ENCODE measurements at places on chromosomes 7 and 10.

GRCh38 chr7:17168416-17168815, 130.0 kb upstream of the AHR start:
- DNase-seq: no peak

GRCh38 chr7:115099906-115100305, 178.0 kb downstream of the MDFIC start:
- DNase-seq: no peak

- no peak for DNase-seq
Measured at GRCh38 chr7:43485580-43485979, 97.3 kb upstream of the STK17A start.

DNA sequence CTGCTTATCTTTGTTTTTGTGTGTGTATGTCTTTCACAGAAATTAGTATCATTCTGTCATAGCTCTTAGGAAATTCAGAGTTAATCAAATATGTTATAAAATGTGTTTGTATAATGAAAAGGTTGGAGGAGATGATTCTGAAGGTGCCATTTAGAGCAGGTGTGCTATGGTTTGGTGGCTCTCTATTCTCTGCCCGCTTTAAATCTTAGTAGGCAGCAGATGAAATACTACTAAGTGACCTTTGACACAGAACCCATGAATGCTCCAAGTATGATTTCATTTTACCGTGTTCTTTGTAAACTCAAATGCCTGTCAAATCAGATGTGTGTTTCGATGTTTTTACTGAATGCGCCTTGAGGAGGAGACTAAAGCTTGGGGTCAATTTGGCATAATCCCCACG, 24.5 kb downstream of the ZEB1 start:
- DNase-seq: no peak

GRCh38 chr7:47400741-47401206, 181.1 kb downstream of the TNS3 start:
- no peak for DNase-seq

DNA sequence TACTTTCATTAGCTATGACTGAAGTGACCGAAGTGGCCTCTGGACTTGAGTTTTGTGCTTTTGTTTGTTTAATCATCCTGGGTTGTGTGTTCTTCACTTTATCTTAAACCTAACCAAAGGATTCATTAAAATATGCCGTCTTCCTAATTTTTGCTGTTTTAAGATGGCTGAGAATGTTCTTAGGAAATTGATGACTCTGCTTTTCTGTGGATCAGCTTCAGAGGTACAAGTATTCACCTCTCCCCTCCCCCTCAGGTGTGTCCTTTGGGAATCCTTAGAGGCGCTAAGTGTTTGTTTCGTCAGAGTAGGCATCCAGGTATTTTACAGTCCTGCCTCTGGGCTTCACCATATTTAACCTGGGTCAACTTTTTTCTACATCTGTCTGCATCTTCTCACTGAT, 1.1 kb downstream of the CCDC126 start:
- DNase-seq: no peak

GRCh38 chr7:154726368-154726767, 276.6 kb downstream of the PAXIP1 start:
- no peak for DNase-seq

All from stimulated activated CD8-positive, alpha-beta memory T cell treated with anti-CD3 and anti-CD28 coated beads, Interleukin-4, amount 100 ng/mL, for 4 hours (primary cell).